ENCODE measurements at places on chromosomes 5 and 9.

- DNase-seq: no peak
Measured at GRCh38 chr9:100700689-100701318, 122.9 kb downstream of the CAVIN4 start.

GRCh38 chr5:14776602-14777001 lies 95.0 kb downstream of the ANKH start:
- no peak for DNase-seq

DNA sequence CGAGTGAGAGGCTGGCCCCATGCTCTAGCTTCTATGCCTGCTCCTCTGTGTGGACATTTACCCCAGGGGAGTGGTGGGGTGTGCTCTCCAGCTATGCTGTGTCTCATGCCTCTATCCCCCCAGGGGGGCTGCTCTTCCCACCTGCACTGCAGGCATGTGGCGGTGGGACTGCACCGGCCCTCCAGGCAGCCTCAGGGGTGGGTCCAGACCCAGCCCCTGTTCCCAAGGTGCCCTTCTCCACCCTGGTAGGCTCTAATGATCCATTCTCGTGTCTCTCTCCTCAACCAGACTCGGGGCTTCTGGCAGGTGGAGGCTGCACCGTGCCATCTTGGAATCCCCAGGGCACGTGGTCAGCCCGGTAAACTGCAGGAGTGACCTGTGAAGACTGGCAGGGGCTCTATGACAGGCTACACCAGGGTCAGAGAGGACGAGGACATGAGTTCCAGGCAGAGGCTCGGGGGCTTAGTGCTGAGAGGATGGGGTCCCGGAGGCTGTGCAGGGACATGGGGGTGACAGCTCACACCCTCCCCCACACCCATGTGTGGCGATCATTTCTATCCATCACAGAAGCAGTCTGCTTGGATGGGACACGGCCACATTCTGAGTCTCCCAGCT lies 22.7 kb upstream of the COL5A1 start:
- no peak for DNase-seq

DNA sequence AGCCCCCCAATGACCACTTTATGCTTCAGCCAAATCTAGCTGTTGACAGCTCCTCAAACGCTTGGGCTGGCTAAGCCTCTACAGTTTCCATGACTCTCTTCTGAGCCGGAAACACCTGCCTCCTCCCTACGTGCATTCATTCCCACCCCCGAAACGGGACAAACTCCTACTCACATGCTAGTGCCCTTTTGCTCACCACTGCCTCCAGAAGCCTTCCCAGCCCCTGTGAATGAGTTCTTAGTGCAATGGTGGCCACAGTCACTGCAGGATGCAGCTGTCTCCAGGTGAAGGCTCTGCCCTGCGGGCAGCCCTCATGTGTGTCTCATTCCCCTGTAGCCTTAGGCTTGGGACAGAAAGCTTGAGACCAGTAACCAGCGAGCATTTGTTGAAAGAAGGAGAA lies 68.8 kb upstream of the DAB2IP start:
- DNase-seq: no peak

GRCh38 chr5:133405275-133406034 lies 206.9 kb downstream of the FSTL4 start:
- DNase-seq: no peak

DNA sequence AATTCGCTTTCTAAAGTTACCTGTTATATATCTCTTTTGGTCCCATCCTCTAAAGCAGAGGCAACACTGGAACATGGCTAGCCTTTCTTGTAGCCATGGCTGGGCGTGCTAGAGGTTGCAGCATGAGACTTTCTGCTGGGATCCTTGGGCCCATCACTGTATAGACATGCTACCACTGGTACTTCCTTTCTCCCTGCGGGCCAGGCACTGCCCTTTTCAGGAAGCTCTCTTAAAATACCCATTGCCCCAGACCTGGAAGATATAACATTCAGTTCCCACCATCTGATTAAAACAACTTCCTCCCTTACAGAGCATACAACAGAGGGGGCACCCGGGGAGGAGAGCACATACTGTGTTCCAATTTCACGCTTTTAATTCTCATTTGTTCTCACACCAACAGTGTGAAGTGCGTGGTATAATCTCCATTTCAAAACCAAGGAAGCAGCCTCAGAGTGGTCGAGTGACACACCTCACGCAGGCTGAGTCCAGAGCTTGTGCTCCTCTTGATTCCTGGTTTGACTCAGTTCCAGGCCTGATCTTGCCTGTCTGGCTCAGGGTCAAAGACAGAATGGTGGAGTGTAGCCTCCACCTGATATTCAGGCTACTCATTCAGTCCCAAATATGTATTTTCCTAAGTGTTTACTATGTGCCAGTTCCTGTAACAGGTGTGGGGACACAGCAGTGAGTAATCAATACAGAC lies 22.6 kb downstream of the PTGS1 start:
- no peak for DNase-seq

- no peak for DNase-seq
Measured at GRCh38 chr9:1514250-1514649, 464.1 kb downstream of the DMRT2 start.

GRCh38 chr5:81904166-81904565 lies 67.7 kb upstream of the ATG10 start:
- DNase-seq: no peak

DNA sequence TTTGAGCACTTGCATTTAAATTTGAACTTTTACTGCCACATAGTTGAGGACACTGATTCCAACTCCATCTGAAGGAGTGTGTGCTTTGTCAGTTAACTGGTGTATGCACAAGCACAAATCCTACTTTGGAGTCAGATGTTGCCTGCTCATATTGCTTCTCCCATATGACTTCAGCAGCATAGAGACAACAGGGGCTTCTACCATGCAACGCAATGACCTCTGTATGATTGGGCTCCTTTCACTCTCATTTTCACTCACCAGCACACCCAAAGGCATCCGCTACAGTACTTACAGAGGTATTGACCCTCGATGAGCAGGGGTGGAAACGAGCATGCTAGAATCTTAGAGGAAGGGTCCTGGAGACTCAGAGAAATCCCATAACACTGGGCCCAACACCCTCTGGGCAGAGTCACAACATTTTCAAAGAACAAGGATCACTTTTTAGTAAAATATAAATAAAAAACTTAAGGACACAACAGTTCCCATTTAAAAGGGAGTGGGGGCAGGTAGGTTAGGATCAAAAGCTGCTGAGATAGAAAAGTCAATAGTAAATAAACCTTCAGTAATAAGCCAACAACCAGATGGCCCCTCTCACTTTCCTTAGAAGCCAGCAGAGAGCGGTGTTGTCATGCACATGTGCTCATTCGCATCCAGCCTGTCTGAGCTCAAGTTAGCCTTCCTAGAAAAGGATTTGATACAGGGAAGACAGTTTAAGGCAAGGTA lies 203.8 kb downstream of the SNCAIP start:
- DNase-seq: no peak

All from activated T-cell treated with anti-CD3 and anti-CD28 coated beads for 24 hours (primary cell).